CD4-positive, CD25-positive, alpha-beta regulatory T cell (primary cell): ENCODE measurements at places on chromosomes 11 and 22. TPM values are rescaled to one million over a fixed set of nuclear protein-coding genes. Genes with fewer than 3 reads are reported as not detected.

- no peak overlapping the region for H3K4me3 ChIP-seq
- H3K27me3 ChIP-seq = no peaks in the 10 kb centered on the region
- no peak overlapping the region for H3K27ac ChIP-seq
- peaks cover 4% of the 10 kb centered on the region for H3K4me1 ChIP-seq
Measured at GRCh38 chr11:110075105-110075846, 17.9 kb upstream of the ZC3H12C start.

DNA sequence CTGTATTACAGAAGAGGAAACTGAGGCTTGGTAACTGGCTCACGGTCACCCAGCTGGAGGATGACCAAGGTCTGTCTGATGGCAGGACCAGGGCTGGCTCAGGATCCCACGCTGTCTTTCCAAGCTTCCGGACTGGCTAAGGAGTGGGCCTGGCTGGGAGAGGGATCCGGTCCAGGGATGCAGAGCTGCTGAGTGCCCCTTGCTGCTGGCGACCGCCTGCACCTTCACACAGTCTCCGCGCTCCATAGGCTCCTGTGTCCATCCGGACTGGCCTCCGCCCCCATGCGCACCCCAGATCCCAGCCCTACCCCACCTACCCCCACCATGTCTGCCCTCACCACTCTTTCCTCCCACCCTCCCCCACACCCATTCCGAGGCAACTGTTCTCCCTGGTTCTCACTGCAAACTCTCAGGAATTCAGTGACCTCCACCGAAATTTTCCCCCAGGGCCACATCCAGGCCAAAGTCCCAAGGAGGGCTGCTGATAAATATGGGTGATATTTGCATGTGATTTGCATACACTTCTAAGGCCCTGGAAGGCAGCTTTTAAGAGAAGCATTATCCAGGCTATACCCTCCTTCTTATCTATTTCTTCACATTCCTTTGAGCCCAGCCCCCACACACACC, 48.5 kb upstream of the SLC35C1 start:
- peaks cover 3% of the 10 kb centered on the region for H3K27me3 ChIP-seq
- H3K4me1 ChIP-seq = no peaks in the 10 kb centered on the region
- no peak overlapping the region for H3K4me3 ChIP-seq
- no peak for DNase-seq

DNA sequence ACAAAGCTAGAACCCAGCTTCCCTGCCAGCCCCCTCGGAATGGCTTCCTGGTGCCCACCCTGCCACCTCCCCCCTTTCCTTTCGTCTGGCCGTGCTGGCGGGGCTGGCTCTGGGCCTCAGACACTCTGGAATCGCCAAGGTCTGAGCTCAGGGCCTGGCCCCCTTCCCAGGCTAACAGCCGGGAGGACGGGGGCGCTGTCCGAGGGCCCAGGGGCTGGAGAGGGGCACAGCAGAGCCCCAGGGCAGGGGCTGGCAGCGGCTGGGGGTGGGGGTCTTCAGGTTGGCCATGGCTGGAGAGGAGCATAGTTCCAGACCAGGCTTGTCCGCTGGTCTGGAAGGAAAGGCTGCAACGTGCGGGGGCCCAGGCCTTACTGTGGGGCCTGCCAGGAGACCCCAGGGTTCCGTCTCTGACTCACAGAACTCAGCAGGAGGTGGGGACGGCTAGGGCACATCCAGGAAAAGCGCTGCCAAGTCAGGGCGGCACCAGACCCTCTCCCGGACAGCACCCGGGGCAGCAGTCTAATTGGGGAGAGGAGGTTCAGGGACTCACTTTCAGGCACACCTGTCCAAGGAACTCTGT, 861 bp upstream of the LTBP3 start:
- peak overlapping the region; percentile 79 for H3K27ac ChIP-seq
- H3K4me1 ChIP-seq = peaks cover 46% of the 10 kb centered on the region
- no peaks in the 10 kb centered on the region for H3K36me3 ChIP-seq
- peak overlapping the region; percentile 44 for H3K4me3 ChIP-seq
- no peaks in the 10 kb centered on the region for H3K27me3 ChIP-seq
- DNase-seq = no peak

DNA sequence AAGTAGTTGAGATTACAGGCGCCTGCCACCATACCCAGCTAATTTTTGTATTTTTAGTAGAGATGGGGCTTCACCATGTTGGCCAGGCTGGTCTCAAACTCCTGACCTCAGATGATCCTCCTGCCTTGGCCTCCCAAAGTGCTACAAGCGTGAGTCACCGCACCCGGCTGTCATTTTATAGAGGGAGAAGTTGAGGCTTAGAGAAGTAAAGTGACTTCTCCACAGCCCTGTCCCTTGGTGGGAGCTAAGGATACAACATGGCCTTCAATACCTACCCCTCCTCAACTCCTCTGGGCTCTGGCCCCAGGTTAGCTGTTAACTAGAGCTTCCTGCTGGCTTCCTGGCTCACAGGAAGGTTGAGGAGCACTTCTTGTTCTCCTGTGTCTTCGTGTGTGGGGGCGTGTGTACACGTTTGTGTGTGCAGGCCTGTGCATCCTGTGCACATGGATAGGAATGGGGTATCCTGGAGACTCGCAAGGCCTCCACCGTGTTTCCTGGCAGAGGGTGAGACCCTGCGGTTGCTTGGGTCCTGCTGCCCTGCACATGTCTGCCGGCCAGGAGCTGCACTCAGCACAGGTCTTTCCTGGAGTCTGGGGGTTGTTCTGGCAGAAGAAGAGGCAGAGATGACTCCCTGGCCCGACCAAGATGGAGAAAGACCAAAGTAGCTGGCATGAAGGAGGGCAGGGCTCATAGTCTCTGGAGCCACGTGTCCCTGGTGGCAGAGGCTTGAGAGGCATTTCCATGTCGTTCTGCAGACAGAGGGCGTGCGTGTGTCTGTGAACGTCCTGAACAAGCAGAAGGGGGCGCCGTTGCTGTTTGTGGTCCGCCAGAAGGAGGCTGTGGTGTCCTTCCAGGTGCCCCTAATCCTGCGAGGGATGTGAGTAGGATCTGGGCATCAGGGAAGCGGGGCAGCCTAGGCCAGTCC, 2.4 kb downstream of the SIDT2 start:
- H3K4me1 ChIP-seq = peaks cover 27% of the 10 kb centered on the region
- peak overlapping the region; percentile 0 for H3K4me3 ChIP-seq
- peak; percentile 38 for DNase-seq
- peaks cover 10% of the 10 kb centered on the region for H3K36me3 ChIP-seq
- H3K27me3 ChIP-seq = no peaks in the 10 kb centered on the region
- H3K27ac ChIP-seq = no peak overlapping the region

- H3K4me1 ChIP-seq = peaks cover 50% of the 10 kb centered on the region
- no peak overlapping the region for H3K27ac ChIP-seq
- H3K4me3 ChIP-seq = no peak overlapping the region
- H3K27me3 ChIP-seq = peaks cover 16% of the 10 kb centered on the region
Measured at GRCh38 chr22:37804352-37804880, 3.3 kb upstream of the GCAT start.

- H3K4me3 ChIP-seq = no peak overlapping the region
- no peak overlapping the region for H3K27ac ChIP-seq
- no peaks in the 10 kb centered on the region for H3K27me3 ChIP-seq
- H3K36me3 ChIP-seq = no peaks in the 10 kb centered on the region
- DNase-seq = peak; percentile 67
- peaks cover 12% of the 10 kb centered on the region for H3K4me1 ChIP-seq
Measured at GRCh38 chr22:23521441-23522113, 58.5 kb downstream of the IGLL1 start.

- DNase-seq = peak; percentile 62
- no peak overlapping the region for H3K27ac ChIP-seq
- no peaks in the 10 kb centered on the region for H3K27me3 ChIP-seq
- H3K4me3 ChIP-seq = no peak overlapping the region
- no peaks in the 10 kb centered on the region for H3K36me3 ChIP-seq
- H3K4me1 ChIP-seq = peaks cover 19% of the 10 kb centered on the region
Measured at GRCh38 chr11:124669193-124669592, 4.3 kb downstream of the SIAE start.

GRCh38 chr11:80990885-80991284, 1550.1 kb upstream of the TENM4 start:
- H3K4me1 ChIP-seq = no peaks in the 10 kb centered on the region
- H3K36me3 ChIP-seq = no peaks in the 10 kb centered on the region
- no peak overlapping the region for H3K27ac ChIP-seq
- H3K27me3 ChIP-seq = no peaks in the 10 kb centered on the region
- H3K4me3 ChIP-seq = no peak overlapping the region

DNA sequence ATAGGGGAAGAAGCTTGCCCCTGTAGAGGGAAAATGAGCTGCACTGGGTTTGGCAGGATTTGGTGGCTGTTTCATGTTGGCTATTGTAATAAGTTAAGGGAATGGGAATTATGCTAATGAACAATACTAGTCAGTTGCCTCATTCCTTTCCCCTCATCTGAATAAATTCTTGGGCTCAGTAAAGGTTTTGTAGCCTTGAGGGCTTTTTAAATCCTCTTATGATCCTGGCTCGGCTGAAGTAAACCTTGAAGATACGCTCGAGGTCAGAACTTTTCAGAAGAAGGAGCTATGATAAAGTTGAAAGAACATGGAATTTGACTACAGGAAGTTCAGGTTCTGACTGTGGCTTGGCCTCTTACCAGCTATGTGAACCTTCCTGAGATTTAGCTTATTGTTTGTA, 448.7 kb downstream of the RAB38 start:
- H3K4me3 ChIP-seq = no peak overlapping the region
- no peaks in the 10 kb centered on the region for H3K36me3 ChIP-seq
- no peak overlapping the region for H3K27ac ChIP-seq
- H3K27me3 ChIP-seq = no peaks in the 10 kb centered on the region
- no peak for DNase-seq

- DNase-seq = no peak
- no peaks in the 10 kb centered on the region for H3K27me3 ChIP-seq
- no peak overlapping the region for H3K27ac ChIP-seq
- H3K36me3 ChIP-seq = peaks cover 10% of the 10 kb centered on the region
Measured at GRCh38 chr22:41825376-41825775, 7.5 kb upstream of the SREBF2 start.

DNA sequence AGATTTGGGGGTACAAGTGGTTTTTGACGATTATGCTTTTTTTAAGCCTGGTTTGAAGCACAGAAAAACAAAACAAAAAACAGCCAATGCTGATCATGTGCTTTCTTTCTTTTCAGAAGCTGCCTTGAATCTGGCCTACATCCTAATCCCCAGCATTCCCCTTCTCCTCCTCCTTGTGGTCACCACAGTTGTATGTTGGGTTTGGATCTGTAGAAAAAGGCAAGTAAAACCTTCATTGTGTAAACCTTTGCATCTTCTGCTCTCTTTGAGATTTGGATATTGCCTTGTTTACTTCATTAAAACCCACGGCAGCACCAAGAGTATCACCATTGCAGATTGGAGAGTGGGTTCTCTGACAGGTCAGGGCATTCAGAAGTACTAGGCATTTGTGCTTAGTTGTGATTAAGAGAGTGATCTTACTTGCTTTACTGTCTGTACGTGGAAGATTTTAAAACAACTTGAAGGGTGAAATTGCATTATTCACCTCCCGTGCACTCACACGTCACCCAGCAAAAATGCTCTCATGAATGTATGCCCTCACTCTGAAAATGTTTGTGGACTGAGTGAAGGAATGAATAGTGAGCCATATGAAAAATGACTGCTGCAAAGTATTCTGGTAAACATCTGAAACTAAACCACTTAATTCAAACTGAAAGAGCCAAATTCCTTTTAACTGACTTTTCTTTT, 17.0 kb downstream of the LAYN start:
- H3K4me1 ChIP-seq = no peaks in the 10 kb centered on the region
- H3K27me3 ChIP-seq = no peaks in the 10 kb centered on the region
- no peaks in the 10 kb centered on the region for H3K36me3 ChIP-seq
- H3K4me3 ChIP-seq = no peak overlapping the region
- no peak for DNase-seq
- H3K27ac ChIP-seq = no peak overlapping the region

DNA sequence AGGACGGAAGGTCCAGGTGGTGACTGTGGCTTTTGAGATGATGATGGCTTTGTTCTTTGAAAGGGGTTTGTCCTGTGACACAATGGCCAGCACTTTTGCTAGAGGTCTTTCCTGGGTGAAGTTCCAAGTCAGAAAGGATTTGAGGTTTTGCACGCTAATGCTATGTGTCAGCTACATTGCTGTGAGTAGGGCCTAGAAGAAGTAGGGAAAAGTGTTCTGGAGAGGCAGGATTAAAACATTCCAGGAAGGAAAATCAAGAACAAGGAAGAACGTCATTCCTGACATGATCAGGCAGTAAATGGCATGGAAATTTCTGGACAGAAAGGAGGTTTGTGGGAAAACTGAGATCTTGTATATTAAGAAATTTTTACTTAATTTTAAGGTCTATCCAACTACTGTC, 290.7 kb downstream of the NTM start:
- DNase-seq = no peak
- no peaks in the 10 kb centered on the region for H3K4me1 ChIP-seq
- no peak overlapping the region for H3K4me3 ChIP-seq
- H3K36me3 ChIP-seq = no peaks in the 10 kb centered on the region
- H3K27ac ChIP-seq = no peak overlapping the region

The KLHL22 gene
- total RNA-seq = 55.6 TPM

The CFAP300 gene
- total RNA-seq = not detected

The CCDC87 gene
- 0.35 TPM for total RNA-seq

The OR52H1 gene
- total RNA-seq = 0.37 TPM

The SCUBE1 gene
- 0.74 TPM for total RNA-seq

The ACRV1 gene
- total RNA-seq = not detected

The PANX3 gene
- not detected for total RNA-seq
